ENCODE measurements at places on chromosomes 1 and 21. TPM values are rescaled to one million over a fixed set of nuclear protein-coding genes. Genes with fewer than 3 reads are reported as not detected.

- DNase-seq: no peak
Measured at GRCh38 chr1:55593298-55593697, 378.1 kb upstream of the USP24 start.

GRCh38 chr1:207015791-207016190 is 16.8 kb downstream of the C1orf116 start:
- DNase-seq: no peak

Gene ESPN
- total RNA-seq: 14.2 TPM

Gene ST6GALNAC3
- total RNA-seq: 15.8 TPM

Gene C2CD4D
- 0.57 TPM for total RNA-seq
